ENCODE measurements at places on chromosomes 6 and 20.

GRCh38 chr6:70673054-70673453 is 5.4 kb downstream of the SMAP1 start:
- DNase-seq, result no peak

DNA sequence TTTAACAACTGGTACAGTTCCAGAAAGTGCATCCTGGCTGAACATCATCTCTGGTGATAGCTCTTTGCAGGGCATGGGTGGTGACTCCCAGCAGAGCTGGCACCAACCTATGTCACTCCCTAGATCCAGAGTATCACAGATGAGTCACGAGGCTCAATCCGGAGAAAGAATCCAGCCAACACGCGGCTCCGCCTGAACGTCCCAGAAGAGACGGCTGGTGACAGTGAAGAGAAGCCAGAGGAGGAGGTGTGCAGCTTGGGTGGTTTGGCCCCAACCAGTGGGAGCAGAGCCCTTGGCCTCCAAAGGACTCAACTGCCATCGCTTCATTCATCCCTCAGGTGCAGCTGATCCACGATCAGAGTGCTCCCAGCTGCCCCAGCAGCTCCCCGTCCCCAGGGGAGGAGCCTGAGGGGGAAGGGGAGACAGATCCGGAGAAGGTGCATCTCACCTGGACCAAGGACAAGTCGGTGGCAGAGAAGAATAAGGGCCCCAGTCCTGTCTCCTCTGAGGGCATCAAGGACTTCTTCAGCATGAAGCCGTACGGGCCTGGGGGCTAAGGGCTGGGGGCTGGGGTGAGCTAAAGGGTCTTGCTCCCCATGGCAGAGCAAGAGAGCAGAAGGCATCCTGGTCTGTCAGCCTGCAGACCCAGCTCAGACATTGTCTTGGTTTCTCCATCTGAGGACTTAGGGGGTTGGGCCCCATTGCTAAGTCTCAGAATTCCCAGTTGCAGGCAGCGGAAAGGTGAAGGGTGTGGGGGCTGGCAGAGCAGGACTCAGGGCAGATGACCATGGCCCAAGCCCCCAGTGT is 27.2 kb downstream of the SLC12A5 start:
- DNase-seq, result no peak

- no peak for DNase-seq
Measured at GRCh38 chr6:65501045-65501444, 206.0 kb downstream of the EYS start.

DNA sequence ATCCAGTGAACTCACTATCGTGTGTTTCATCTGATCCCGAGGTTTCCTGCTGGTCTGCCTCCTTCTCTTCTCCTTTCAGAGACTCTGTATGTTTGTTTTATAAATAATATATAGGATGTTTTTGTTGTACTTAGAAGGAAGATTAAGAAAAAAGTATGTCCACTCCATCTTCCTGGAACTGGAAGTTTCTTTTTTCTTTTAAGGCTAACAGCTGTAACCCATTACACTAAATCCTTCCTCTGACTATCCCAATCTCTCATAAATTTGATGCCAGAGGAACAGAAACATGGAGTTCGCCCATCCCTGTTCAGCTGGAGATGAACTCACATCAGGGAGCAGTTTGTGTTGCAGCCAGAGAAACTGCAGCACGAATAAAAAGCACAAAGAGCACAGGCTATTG is 20.7 kb downstream of the RIPK1 start:
- no peak for DNase-seq

- no peak for DNase-seq
Measured at GRCh38 chr6:156167625-156168071, 609.5 kb upstream of the ARID1B start.

- DNase-seq, result no peak
Measured at GRCh38 chr6:48447251-48447650, 336.3 kb upstream of the PTCHD4 start.

GRCh38 chr20:2972126-2972525 is 71.3 kb upstream of the GNRH2 start:
- DNase-seq, result no peak

DNA sequence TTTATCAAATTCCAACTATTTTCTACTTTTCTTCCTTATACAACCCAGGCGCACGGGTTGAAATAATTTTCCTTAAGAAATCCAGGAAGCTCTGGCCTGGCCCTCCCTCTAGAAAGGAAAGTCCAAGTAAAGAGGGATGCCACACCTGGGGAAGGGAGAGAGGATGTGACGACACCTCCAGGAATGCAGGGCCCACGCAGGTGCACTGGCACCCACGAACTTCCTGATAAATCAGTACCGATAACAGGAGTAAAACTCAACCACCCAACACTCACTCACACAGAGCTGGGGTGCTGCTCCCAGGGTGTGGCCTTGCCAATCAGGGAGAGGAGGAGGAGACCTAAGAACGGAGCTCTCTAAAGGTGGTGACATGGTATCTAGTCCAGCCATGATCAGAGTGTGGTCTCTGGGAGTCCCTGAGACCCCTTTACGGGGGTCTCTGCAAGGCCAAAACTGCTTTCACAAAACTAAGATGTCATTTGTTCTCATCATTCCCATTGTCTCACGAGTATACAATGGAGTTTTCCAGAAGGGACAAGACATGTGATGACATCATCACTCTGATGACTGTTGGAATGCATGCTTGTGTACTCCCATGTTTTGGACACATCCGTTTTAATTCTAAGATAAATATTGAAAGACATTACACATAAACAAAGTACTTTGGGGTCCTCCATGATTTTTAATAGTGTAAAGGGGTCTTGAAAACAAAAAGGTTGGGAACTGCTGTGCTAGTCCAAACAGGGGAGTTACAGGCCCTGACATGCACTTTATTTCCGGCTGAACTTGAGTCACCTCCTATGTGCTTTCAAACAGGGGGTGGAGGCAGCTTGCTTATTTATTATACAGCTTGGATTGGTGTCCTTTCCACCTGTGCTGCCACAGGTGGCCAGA is 2.2 kb upstream of the PARD6B start:
- DNase-seq, result no peak

DNA sequence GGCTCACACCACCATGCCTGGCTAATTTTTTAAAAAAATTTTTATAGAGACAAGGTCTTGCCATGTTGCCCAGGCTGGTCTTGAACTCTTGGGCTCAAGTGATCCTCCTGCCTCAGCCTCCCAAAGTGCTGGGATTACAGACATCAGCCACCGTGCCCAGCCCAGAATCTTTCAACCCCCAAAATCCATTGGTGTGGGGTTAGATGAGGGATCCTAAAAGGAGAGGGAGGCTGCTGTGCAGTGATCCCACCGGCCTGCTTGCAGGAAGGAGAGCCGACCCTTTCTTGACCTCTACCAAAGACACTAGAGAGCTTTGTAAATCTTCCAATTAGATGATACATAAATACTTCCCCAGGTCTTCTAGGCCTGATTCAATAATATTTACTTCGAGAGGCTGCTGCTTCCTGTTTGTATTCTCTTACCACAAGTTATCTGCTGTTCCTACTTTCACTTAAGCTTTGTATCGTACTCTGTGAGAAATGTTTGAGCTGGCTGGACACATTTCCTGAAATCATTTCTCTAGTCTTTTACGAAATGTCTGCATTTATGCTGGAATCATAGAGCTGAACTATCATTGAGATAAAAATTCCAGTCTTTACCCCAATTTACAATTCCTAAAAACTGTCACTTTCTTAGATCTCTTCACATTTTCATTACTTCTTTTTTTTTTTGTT is 49.3 kb upstream of the IER3 start:
- peak; percentile 55 for DNase-seq
